ENCODE measurements at places on chromosomes 1 and 21. TPM values are rescaled to one million over a fixed set of nuclear protein-coding genes. Genes with fewer than 3 reads are reported as not detected.

Gene KPRP
- total RNA-seq, result not detected

DNA sequence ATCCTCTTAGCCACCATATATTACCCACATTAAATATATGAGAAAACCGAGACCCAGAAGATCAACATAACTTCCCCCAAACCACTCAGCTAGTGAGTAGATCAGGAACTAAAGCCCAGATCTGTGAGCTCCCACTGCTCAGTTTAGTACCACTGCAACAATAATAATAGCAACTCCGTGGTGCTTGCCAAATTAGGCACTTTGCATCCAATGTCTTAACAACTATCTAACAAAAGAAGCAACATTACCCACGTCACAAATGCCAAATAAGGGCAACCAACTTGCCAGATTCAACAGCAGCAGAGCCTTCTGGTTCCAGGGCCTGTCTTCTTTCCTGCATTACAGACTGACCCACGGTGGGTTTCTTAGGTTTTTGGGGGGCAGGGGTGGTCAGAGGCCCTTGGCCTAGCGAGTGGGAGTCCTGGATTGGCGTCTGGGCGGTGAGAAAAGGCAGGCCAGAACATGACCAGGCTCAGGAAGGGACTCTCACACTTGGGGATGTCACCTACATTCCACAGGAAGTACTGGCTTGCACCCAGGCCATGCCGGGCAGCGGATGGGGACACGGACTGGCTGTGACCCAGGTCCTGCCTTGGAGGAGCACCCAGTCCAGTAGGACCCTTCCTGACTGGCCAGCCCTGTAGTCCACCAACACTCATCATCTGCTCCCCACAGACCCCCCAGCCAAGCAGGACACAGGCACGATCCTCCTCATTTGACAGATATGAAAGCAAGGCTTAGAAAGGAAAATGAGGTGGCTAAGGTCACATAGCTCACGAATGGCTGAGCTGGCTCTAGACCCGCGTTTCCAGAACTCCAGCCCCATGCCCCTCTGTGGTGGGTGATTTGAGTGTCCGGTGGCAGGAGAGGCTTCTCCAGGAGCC is 4.6 kb downstream of the HCRTR1 start:
- DNase-seq, result no peak

- DNase-seq, result no peak
These were observed 19.3 kb downstream of the GNPAT start for GRCh38 chr1:231260351-231260750.

Gene FAM72A
- total RNA-seq, result 2.3 TPM

Gene CA14
- total RNA-seq, result not detected

DNA sequence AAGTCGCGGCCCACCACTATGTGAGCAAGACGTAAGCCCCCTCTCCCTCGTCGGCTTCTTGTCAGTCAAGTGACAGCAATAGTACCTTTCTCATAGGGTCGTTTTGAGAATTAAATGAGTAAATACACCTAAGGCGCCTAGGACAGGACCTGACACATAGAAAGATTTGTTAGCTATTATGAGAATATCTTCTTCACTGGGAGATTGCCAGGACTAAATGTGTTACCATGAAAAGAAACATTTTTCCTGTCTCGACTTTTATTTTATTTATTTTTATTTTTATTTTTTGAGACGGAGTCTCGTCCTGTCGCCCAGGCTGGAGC is 798 bp downstream of the PMF1 start:
- DNase-seq, result no peak

- DNase-seq, result no peak
These were observed 210.9 kb downstream of the HIVEP3 start for GRCh38 chr1:41707793-41708192.

- peak; percentile 19 for DNase-seq
These were observed 36.4 kb upstream of the HHAT start for GRCh38 chr1:210292231-210292871.

DNA sequence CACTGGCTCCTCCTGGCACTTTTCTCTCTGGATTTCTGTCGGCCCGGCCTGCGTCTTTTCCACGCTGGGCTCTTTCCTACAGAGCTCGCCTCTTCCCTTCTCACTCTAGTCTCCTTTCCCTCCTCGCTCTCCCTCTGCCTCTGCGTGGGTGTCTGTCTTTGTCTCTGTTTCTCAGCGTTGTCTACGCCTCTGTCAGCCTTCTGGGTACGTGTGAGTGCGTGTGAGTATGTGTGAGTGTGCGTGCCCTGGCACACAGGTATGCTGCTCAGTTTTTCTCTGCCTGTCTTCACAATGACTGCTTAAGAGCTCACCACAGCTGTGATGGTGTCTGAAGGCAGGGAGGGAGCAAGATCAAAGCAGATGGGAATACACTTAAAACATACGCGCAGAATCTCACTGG is 77.7 kb downstream of the KIRREL1 start:
- DNase-seq, result no peak

Gene MARK1
- 1.6 TPM for total RNA-seq

Gene RLF
- total RNA-seq, result 26.3 TPM

Gene PAQR6
- 0.43 TPM for total RNA-seq

- no peak for DNase-seq
These were observed 112.4 kb downstream of the PLXNA2 start for GRCh38 chr1:208131621-208132286.

Gene FMN2
- total RNA-seq, result 35.0 TPM
